ENCODE measurements at places on chromosomes 7 and 10. TPM values are rescaled to one million over a fixed set of nuclear protein-coding genes. Genes with fewer than 3 reads are reported as not detected.

The ZSCAN25 gene
- 31.2 TPM for total RNA-seq

DNA sequence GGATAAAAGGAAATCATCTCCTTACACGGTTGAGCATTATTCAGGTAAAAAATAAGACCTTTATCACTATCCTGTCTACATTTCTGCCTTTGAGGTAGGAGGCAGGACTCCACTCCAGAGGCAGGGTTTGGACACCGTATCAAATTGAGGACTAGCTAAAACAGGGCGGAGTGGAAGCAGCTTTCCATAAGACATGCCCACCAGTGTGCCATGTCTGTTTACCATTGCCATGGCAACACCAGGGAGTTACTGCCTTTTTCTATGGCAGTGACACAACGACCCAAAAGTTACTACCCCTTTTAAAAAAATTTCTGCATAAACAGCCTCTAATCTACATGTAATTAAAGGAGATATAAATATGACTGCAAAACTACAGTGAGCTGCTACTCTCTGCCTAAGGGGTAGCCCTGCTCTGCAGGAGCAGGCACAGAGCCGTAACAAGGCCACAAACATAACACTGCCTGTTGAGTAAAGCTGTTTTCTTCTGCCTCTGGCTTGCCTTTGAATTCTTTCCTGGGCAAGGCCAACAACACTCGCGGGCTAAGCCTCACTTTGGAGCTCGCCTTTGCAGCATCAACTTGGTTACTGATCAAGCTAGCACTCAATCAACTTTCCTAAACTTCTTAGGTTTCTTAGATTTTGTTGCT is 26.5 kb downstream of the DGKB start:
- H3K4me1 ChIP-seq = no peaks in the 10 kb centered on the region
- H3K4me3 ChIP-seq = no peak overlapping the region
- no peaks in the 10 kb centered on the region for H3K27me3 ChIP-seq

DNA sequence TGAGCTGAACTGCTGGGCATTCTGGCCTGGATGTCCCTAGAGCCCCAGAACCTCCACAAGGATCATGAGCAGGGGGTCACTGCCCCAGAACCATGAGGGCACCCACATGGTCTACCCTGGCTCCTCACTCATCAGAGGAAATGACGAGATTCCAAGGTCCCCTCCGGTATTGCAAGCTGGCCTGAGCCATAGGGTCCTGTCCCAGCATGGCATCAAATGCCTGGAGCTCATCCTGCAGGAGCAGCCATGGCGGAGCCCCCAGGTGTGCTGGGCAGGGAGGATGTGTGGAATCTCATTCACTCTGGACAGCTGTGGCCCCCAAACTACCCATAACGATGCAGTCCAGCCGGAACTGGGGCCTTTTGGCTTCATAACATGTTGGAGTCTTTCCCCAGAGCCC is 66.6 kb upstream of the ANTXRL start:
- no peak overlapping the region for H3K4me3 ChIP-seq
- H3K27ac ChIP-seq = no peak overlapping the region
- H3K36me3 ChIP-seq = peaks cover 10% of the 10 kb centered on the region
- peaks cover 7% of the 10 kb centered on the region for H3K4me1 ChIP-seq
- H3K27me3 ChIP-seq = no peaks in the 10 kb centered on the region

DNA sequence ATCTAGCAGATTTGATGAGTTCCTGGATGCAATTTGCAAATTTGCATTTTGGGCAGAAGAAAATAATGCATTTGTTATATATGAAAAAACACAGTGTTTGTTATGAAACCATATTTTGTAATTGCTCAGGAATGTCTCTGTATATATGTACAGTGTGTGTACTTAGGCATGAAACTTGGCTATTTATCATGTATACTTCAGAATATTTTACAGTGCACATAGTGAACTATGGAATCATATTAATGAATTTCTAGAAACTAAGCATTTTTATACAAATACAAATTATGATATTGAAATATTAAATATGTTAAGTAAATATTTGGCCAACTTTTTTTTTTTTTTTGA is 107.5 kb downstream of the TWIST1 start:
- H3K36me3 ChIP-seq = no peaks in the 10 kb centered on the region
- H3K4me1 ChIP-seq = no peaks in the 10 kb centered on the region
- H3K27ac ChIP-seq = no peak overlapping the region
- DNase-seq = no peak
- no peaks in the 10 kb centered on the region for H3K27me3 ChIP-seq
- no peak overlapping the region for H3K4me3 ChIP-seq

- no peaks in the 10 kb centered on the region for H3K4me1 ChIP-seq
- H3K36me3 ChIP-seq = no peaks in the 10 kb centered on the region
- no peak overlapping the region for H3K4me3 ChIP-seq
- H3K27ac ChIP-seq = no peak overlapping the region
- H3K27me3 ChIP-seq = peaks cover 33% of the 10 kb centered on the region
Observed at GRCh38 chr7:54546081-54546985, 4.2 kb downstream of the VSTM2A start.

GRCh38 chr7:25122373-25122772 is 2.7 kb downstream of the CYCS start:
- no peak for DNase-seq
- peaks cover 61% of the 10 kb centered on the region for H3K36me3 ChIP-seq
- no peaks in the 10 kb centered on the region for H3K27me3 ChIP-seq
- no peak overlapping the region for H3K4me3 ChIP-seq

The CELF2 gene
- total RNA-seq = 131 TPM

The SKIDA1 gene
- total RNA-seq = 0.11 TPM

The MOGAT3 gene
- total RNA-seq = not detected

The MYOZ1 gene
- not detected for total RNA-seq

- peak overlapping the region; percentile 58 for H3K27ac ChIP-seq
- no peaks in the 10 kb centered on the region for H3K27me3 ChIP-seq
- peak; percentile 59 for DNase-seq
- peak overlapping the region; percentile 51 for H3K4me3 ChIP-seq
- H3K36me3 ChIP-seq = peaks cover 62% of the 10 kb centered on the region
Observed at GRCh38 chr7:2978408-2978807, 65.3 kb downstream of the CARD11 start.

The ZNF727 gene
- total RNA-seq = 0.18 TPM

The OR2A7 gene
- total RNA-seq = 2.2 TPM

The TMEM270 gene
- total RNA-seq = not detected

- no peaks in the 10 kb centered on the region for H3K27me3 ChIP-seq
- H3K4me1 ChIP-seq = peaks cover 12% of the 10 kb centered on the region
- no peak overlapping the region for H3K27ac ChIP-seq
Observed at GRCh38 chr7:44264221-44264931, 61.0 kb downstream of the CAMK2B start.

DNA sequence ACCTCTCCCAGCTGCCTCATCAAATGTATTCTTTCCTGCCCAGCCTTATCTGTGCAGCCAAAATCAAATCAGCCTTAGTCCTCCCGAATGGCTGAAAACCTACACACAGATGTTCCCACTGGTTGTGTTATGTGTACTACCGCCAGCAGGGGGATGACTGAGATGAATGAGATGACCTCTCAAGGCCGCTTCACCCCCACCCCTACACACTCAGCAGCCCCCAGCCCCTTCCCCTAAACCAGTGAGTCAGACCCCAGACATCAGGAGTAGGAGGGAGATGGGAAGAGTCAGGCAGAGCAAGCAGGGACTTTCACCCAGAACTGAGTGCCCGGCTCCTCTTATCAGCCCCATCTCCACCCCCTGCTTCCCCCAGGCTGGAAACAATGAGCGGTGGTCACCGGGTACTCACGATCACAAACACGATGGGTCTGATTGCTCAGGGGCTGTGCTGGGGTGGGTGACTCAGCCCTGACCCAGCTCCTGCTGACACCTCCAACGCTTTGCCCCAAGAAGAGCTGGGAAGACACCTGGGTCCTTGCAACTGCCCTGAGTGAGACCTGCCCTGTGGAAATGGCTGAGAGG is 6.5 kb upstream of the C10orf105 start:
- H3K4me3 ChIP-seq = peak overlapping the region; percentile 9
- H3K27me3 ChIP-seq = no peaks in the 10 kb centered on the region
- H3K4me1 ChIP-seq = peaks cover 58% of the 10 kb centered on the region
- H3K27ac ChIP-seq = peak overlapping the region; percentile 97
- H3K36me3 ChIP-seq = no peaks in the 10 kb centered on the region

DNA sequence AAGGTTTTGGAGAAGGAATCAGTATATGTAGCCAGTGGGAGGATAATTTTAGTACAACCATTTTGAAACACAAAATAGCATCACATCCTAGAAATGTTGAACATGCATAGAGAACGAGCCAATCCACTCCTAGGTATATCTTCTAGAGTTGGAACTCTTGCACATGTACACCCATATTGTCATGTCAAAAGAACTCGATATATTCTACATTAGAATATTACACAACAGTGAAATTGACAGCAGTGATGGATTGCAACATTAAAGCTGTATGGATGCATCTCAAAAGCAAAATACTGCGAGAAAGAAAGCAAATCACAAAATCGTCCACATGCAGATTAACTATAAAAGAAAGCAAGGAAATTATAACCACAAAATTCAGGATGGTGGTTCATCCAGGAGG is 159.3 kb upstream of the NEBL start:
- no peak overlapping the region for H3K27ac ChIP-seq
- no peaks in the 10 kb centered on the region for H3K27me3 ChIP-seq
- no peak for DNase-seq
- no peaks in the 10 kb centered on the region for H3K36me3 ChIP-seq

The HPSE2 gene
- total RNA-seq = not detected

GRCh38 chr10:4183761-4184261 is 398.8 kb upstream of the KLF6 start:
- DNase-seq = no peak
- H3K4me3 ChIP-seq = no peak overlapping the region
- H3K4me1 ChIP-seq = peaks cover 19% of the 10 kb centered on the region
- no peaks in the 10 kb centered on the region for H3K27me3 ChIP-seq
- H3K36me3 ChIP-seq = no peaks in the 10 kb centered on the region

- no peaks in the 10 kb centered on the region for H3K36me3 ChIP-seq
- H3K4me1 ChIP-seq = peaks cover 4% of the 10 kb centered on the region
- H3K27ac ChIP-seq = no peak overlapping the region
- H3K27me3 ChIP-seq = peaks cover 58% of the 10 kb centered on the region
- DNase-seq = no peak
Observed at GRCh38 chr10:94292434-94293090, 70.2 kb downstream of the NOC3L start.

- no peak overlapping the region for H3K27ac ChIP-seq
- no peak overlapping the region for H3K4me3 ChIP-seq
- peaks cover 11% of the 10 kb centered on the region for H3K4me1 ChIP-seq
- peaks cover 40% of the 10 kb centered on the region for H3K36me3 ChIP-seq
- H3K27me3 ChIP-seq = no peaks in the 10 kb centered on the region
- DNase-seq = no peak
Observed at GRCh38 chr7:127957886-127958285, 73.4 kb downstream of the LRRC4 start.

DNA sequence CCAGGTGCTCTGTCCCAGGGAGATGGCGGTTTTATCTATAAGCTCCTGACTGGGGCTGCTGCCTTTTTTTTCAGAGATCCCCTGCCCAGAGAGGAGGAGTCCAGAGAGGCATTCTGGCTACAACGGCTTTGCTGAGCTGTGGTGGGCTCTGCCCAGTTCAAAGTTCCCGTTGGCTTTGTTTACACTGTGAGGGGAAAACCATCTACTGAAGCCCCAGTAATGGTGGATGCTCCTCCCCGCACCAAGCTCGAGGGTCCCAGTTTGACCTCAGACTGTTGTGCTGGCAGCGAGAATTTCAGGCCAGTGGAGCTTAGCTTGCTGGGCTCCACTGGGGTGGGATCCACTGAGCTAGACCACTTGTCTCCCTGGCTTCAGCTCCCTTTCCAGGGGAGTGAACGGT is 16.4 kb upstream of the SLC26A5 start:
- DNase-seq = no peak
- peaks cover 4% of the 10 kb centered on the region for H3K27me3 ChIP-seq
- H3K4me3 ChIP-seq = no peak overlapping the region
- no peaks in the 10 kb centered on the region for H3K4me1 ChIP-seq
- no peaks in the 10 kb centered on the region for H3K36me3 ChIP-seq

DNA sequence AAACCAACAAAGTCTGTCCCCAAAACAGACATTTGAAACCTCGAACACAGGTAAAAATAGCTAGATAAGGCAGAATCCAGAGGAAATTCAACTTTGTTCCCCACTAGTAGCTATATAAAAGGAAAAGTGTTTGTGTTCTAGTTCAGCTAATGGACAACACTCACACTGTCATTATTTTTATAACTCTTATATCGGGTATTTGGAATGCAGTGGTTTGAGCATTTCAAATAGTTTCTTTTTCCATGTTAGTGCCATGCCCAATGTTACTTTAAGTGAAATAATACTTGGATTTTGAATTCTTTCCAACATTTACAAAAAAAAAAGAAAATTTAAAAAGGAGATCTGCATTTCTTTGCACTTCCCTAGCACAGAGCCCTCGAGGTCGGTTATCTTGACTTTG is 213.6 kb downstream of the DOCK4 start:
- no peaks in the 10 kb centered on the region for H3K27me3 ChIP-seq
- H3K4me3 ChIP-seq = no peak overlapping the region
- no peaks in the 10 kb centered on the region for H3K4me1 ChIP-seq
- H3K27ac ChIP-seq = no peak overlapping the region

DNA sequence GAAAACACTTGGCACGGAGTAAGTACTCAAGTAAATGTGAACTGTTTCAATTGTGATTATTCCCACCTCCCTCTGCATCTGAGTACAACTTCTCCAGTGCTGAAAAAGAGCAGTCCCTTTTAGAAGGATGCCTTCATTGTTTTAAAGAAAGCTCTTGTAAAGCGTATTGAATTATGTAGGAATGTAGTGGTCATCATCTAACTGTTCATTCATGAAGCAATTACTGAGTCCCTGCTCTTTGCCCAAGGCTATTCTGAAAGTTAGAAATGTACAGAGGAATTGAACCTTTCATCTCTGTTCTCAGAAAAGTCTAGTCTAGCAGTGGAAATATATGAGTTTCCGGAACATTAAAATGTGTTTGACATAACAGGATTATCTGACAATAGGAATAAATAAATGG is 127.8 kb downstream of the CACNB2 start:
- no peaks in the 10 kb centered on the region for H3K4me1 ChIP-seq
- H3K27ac ChIP-seq = no peak overlapping the region
- no peaks in the 10 kb centered on the region for H3K36me3 ChIP-seq
- no peaks in the 10 kb centered on the region for H3K27me3 ChIP-seq
- no peak overlapping the region for H3K4me3 ChIP-seq

All from activated T-helper 2 cell treated with anti-CD3 and anti-CD28 coated beads, Interferon-gamma antibody, Interleukin-2, Interleukin-4, amounts not matched to agents 10 μg/mL and 5 μg/mL and 100 μg/mL, durations not matched to agents 14 hours and 24 hours and 36 hours (primary cell).